Right forelimb (tissue), 1 donor: ENCODE measurements at places on chromosomes 3 and 15.

DNA sequence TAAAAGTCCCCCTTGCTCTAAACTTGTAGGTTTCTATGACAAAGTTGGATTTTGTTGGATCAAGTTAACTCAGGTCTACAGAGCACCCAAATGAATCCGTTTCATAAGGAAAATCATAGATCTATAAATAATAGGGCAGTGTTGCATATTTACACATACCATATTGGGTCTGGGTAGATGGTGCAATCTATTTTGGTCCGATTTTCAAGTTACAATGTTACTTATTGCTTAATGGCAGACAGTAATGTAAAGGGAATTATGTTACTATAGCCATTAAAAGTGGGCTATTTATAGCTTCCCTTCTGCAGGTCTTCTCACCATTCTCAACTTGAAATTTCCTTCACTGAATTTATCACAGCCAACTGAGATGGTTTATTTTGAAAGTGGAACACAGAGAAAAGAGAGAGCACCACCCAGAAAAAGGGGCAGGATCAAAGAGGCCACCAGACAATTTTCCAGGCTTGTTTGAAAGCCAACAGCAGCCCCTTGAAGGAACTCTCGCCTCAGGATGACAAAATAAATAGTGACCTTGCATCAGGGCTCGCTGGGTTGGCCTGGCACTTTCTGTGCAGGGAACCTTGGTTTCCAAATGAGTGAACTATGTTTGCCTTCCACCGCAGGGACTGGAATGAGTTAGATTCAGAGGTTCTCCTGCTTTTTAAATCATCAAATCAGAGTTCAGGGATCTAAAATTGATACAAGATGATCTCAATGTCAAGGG is 260.2 kb upstream of the HES1 start:
- DNase-seq = no peak

DNA sequence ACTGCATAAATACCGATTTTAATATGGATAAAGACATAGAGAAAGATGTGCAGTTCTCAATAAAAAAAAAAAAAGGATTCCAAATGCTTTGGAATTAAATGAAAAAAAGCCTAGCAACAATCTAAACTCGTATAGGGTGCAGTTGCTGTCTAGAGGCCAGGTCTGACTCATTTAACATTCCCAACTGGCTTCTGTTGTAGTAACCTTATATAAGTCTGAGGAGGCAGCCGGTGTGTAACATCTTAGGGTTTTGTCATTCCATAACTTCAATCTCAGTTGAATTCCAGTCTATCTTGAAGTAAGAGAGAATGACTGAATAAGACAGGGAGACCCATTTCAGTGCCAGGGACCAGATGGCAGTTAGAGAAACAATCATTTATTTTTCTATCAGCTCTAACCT is 6.5 kb downstream of the PDCD10 start:
- no peak for DNase-seq

GRCh38 chr3:70646635-70647034 is 334.2 kb upstream of the MDFIC2 start:
- no peak for DNase-seq

- no peak for DNase-seq
Observed at GRCh38 chr3:117892431-117892841, 1142.2 kb downstream of the IGSF11 start.

GRCh38 chr15:67690936-67691335 is 134.4 kb upstream of the SKOR1 start:
- DNase-seq = no peak

DNA sequence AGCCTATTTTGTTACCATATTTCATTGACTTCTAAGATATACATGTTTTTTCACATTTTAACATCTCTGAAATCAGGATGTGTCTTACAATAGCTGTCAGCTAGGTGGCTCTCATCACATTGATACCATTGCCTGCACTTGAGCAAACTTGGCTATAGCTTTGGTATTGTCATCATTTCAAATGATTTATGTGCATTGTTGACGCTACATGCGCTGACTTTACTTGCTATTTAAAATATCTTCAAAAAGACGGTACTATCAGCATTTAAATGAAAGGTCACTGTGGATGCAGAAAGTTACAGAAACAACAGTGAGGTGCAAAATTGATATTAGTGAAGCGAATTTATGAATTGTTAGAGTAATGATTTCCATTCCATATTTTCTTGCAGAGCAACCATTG is 54.0 kb upstream of the ABHD2 start:
- no peak for DNase-seq

- DNase-seq = no peak
Observed at GRCh38 chr3:6528951-6529350, 332.0 kb upstream of the GRM7 start.

DNA sequence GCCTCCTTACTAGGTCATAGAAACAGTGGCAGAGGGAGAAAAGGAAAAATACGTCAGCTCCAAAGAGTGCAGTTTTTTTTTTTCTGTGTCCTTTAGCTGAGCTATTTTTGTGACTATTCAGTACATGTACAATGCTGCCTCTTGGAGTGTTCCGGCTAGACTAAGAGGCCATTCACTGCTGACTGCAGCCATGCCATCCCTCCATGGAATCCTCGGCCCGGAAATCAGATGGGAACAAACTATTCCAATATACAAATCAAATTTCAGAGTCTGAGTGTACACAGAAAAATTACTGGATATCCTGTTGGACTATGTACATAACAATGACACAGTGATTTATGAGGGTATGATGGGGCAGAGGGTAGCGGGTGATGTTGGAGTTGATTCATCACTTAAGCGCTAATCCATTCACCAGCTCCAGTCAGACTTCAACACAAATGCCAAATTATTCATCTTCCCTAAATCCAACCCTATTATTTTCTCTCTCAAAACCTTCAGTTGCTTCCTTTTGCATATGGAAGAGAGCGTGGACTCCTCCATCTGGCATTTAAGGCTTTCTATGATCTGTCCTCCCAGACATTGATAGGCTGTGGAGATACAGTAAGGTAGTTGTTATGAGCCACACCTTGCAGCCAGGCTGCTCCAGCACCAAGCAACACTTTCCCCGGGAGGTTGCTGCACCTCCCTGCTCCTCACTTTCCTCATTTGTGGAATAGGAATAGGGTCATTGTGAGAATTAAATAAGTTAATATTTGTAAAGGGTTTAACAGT is 109.1 kb downstream of the LPP start:
- DNase-seq = no peak

DNA sequence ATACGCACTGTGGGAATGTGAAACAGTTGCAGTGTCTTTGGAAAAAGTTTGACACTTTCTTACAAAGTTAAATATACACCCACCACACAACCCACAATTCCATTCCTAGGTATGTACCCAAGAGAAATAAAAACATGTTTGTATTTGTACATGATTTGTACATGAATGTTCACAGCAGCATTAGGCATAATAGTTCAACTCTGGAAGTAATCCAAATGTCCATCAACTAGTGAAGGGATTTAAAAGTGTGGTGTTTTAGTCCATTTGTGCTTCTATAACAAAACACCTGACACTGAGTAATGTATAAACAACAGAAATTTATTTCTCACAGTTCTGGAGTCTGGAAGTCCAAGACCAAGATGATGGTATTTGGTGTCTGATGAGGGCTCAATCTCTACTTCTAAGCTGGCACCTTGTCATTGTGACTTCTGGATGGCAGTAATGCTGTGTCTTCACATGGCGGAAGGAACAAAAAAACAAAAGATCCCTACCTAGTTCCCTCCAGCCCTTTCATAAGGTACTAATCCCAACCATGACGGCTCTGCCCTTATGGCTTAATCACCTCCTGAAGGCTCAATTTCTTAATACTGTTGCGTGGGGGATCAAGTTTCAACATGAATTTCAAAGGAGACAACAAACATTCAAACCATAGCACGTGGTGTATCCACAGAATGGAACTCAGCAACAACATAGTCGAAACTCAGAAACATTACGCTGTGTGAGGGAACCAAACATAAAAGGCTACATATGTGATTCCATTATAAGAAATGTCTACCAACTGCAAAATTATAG is 120.5 kb downstream of the AQP9 start:
- no peak for DNase-seq

DNA sequence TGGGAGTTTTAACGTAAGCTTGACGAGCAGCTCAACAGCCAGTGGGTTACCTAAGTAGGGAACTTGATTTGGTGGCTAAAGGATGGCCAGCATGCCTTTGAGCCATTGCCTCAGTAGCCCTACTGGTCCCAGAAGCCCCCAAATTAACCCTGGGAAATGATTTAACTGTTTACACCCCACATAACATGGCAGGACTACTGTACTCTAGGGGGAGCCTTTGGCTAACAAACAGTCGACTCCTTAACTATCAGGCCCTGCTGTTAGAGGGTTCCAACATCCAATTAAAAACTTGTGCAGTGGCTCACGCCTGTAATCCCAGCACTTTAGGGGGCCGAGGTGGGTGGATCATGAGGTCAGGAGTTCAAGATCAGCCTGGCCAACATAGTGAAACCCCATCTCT is 9.4 kb upstream of the SMCO1 start:
- no peak for DNase-seq

GRCh38 chr15:95017666-95018328 is 786.4 kb downstream of the MCTP2 start:
- peak; percentile 45 for DNase-seq

- no peak for DNase-seq
Observed at GRCh38 chr3:12237912-12238650, 50.8 kb upstream of the PPARG start.

DNA sequence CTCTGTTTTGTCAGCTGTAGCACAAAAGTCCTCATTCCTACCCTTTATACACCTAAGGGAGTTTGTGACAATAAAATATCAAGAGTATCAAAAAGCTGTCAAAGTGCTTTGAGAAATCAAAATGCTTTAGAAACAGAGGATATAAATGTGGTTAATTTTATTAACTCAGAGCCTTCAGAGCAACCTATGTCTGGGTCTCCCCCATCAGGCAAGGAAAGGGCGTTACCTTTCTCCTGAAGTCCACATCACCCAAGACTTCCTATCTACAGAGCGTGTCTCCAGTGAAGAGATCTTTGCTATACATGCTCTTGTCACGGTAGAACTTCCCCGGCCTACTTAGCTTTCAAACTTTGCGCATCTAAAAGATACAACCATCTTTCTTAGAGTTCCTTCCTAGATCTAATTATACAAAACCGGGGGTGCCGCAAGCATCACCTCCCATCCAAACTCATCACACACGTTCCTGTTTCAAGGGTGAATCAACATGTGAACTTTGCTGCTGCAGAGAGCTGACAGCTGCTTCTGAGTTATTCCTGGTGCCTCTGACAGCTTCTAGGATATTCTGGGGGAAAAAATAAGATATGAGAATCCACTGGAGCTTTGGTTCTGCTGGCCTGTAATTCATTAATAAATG is 93.0 kb downstream of the RARB start:
- DNase-seq = no peak

- DNase-seq = no peak
Observed at GRCh38 chr3:197513953-197514785, 41.6 kb downstream of the BDH1 start.

DNA sequence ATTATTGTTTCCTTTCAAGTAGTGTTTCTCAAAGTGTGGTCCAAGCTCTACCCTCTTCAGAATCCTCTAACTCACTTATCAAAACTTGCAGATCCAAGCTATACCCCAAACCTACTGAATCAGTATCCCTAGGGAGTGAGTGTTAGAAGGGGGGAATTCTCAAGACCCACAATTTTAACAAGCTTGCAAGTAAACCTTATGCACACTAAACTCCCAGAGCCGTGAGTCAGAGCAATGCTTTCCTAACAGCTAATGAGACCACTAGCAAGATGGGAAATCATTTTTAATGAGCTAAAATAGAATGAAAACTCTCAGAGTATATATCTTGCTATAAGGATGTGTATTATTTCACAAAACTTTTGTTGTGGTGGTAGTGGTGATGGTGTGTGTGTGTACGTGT is 41.1 kb upstream of the SRGAP3 start:
- no peak for DNase-seq

- peak; percentile 93 for DNase-seq
Observed at GRCh38 chr3:47802734-47803479, at the start of gene DHX30. TSS of gene DHX30 (plus strand) at chr3:47803138. CDS start at chr3:47810684, 7,546 bp downstream.

- DNase-seq = no peak
Observed at GRCh38 chr15:38242055-38242454, 10.6 kb upstream of the SPRED1 start.

GRCh38 chr15:69616558-69616957 is 163.9 kb downstream of the RPLP1 start:
- DNase-seq = no peak

- no peak for DNase-seq
Observed at GRCh38 chr3:38149708-38150107, 11.2 kb downstream of the MYD88 start.

DNA sequence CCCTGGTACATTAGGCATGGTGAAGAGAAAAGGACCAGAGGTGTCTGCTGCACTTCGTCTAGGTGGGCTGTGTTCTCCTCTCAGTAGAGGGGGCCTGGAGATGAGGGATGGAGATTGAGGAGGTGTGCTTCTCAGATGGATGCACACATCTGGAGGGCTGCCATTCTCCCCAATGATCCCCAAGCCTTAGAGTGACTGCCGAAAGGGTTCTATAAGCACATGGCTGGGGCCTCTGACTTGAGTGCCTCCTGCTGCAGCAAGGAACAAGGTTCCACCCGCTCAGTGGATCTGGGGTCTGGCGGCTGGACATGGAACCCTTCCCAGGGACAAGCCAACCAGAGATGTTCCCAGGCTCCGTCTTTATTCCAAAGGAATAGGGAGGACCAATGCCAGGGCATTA is 66.8 kb downstream of the CPN2 start:
- peak; percentile 25 for DNase-seq

DNA sequence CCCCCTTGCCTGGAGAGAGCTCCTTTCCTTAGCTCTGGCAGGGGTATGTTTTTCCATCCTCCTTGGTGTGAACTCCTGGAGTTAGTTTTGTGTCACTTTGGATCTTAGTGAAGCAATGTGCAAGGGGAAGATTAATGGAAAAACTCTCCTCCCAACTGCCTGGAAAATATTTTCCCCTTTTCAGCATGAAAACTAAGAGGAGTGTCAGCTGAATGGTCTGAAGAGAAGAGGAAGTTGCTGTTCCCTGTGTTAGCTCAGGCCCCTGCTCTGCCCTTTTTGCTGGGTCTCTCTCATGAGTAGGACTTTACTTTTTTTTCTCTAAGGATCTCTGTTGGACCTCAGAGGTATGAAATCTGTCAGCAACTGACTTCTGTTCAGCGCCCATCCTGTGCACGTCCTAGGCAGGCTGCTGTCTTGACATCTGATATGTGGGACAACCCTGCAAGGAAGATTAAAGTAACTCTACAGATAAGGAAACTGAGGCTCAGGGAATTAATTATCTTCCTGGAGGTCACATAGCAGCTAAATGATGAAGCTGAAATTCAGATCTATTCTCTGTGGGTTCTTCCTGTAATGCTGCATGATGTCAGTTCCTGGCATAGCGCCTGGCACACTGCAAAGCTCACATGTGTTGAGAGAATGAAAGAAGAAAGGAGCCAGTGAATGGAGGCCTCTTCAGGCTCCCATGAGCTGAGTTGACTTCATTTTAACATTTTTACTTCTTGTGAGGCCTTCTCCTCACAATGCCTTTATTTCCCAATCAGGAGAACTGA is 109.7 kb upstream of the GALNT15 start:
- DNase-seq = peak; percentile 86

- DNase-seq = no peak
Observed at GRCh38 chr3:67559029-67559605, 95.3 kb downstream of the SUCLG2 start.

- DNase-seq = no peak
Observed at GRCh38 chr3:27584874-27585273, 100.7 kb upstream of the SLC4A7 start.
